IMR-90 (cell line): ENCODE measurements at places on chromosomes 3 and 15.

- peak; percentile 82 for DNase-seq
Measured at GRCh38 chr15:94119923-94120775, 111.2 kb upstream of the MCTP2 start.

DNA sequence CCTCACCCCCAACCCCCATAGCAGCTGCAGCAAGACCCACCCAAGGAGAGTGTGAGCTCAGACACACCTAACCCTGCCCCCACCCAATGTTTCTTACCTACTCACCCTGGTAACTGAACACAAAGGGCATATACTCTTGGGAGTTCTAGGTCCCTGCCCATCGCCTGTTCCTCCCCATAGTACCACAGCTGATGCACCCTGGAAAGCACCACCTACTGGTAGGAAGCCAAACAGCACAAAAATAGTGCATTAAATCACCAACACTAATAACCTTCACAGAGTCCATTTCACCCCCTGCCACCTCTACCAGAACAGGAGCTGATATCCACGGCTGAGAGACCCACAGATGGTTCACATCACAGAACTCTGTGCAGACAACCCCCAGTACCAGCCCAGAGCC, 245.2 kb downstream of the EFHB start:
- no peak for DNase-seq

- no peak for DNase-seq
Measured at GRCh38 chr3:108509871-108510270, 525 bp downstream of the MYH15 start.

DNA sequence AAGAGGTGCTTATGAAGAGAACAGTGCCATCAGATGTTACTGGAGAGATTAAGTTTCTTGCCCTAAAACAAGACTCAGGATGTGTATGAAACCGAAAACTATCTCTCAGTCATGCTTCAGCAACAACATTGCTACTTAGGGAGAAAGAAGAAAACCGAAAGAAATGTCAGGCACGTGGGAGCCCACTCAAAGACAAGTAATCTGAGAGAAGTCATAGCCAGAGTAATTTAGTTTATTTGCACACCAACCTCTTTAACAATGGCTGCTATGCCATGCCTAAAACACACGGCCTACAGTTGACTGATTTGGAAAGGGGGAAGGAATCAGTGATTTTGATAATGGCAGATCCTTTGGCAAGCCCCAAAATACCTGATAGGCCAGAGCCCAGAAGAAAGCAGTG, 162.9 kb downstream of the TIGIT start:
- DNase-seq: no peak

GRCh38 chr3:135034891-135035440, 239.9 kb downstream of the EPHB1 start:
- no peak for DNase-seq

DNA sequence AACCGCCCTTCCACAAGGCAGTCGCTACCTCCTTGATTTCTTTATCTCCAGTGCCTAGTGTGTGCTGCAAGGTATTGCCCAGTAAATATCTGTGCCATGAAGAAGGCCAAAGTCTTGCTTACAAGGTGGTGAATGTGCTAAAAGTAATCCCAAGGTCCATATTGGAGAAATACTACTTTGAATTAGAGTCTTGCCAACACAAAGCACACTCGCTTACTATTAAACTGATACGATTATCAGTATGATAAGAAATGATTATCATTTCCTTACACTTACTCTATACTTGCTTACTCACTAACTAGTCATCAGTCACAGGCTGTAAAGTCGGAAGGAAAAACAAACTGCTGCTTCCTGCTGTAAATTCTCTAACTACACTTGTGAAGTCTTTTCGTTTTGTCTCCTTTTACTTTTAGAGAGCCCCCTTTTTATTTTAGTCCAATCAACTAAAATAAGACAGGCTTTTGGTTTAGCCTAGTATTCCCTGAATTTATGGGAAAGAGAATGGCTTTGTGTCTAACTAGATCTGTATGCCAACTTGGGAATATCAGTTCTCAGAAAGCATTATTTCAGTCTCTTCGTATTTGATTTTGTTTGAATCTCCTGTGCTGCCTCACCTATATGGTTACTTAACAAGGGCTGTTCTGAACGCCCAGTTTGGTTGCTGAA, 107.1 kb upstream of the TSC22D2 start:
- DNase-seq: peak; percentile 53

DNA sequence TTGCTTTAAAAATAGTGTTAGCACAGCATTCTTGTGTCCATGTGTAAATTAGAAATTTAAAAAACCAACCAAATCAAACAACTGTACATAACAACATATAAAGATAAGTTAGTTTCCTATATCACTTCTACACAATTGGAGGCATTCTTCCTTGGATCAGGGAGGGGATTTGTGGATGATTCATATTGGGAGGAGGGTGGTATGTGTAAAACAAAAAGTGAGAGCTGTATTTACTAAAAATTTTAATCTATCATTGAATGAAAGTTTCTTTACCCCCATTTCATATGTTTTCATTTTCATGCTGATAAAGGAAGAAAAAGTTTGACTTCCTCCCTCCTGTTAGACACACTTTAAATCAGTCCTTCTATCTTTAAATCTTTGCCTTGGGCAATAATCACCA, 325.0 kb downstream of the SATB1 start:
- DNase-seq: peak; percentile 4

GRCh38 chr3:133413161-133414020, 13.5 kb downstream of the BFSP2 start:
- DNase-seq: peak; percentile 58
